Stimulated activated CD8-positive, alpha-beta memory T cell treated with anti-CD3 and anti-CD28 coated beads, Interleukin-2, amount 100 ng/mL, for 1 hour (primary cell): ENCODE measurements at places on chromosomes 2 and 18.

DNA sequence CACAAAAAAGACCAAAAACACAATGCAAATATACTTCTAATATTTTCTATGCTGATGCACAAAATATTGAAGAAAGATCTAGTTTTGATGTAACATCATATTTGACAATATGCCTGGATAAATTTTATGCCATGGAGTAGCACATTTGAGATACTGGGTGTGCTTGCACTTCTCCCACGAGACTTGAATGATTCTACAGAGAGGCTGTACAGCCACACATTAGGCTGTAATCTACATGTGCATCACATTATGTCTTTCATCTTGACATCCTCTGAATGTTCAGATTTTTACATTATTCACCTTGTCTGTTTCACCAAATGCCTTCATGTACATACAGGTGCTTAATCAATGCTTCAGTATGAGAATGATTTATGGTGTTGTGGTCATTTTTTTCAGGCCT lies 756.4 kb upstream of the CDH7 start:
- DNase-seq, result no peak

GRCh38 chr2:41737888-41738287 lies 309.9 kb upstream of the PKDCC start:
- DNase-seq, result no peak

GRCh38 chr2:138454761-138455160 lies 46.8 kb upstream of the SPOPL start:
- no peak for DNase-seq

DNA sequence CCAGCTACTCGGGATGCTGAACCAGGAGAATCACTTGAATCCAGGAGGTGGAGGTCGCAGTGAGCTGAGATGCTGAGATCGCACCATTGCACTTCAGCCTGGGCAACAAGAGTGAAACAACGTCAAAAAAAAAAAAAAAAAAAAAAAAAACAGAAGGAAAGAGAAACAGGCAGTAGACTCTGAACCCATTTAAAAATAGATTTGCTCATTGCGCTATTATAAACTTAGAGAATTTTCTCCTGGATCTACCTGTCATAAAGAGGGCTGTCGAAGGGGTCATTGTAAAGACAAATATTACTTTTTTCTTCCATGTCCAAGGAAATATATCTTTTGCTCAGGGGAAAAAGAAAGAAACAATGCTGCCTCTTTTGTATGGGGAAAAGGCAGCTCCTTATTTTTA lies 425.0 kb upstream of the ID2 start:
- DNase-seq, result no peak

DNA sequence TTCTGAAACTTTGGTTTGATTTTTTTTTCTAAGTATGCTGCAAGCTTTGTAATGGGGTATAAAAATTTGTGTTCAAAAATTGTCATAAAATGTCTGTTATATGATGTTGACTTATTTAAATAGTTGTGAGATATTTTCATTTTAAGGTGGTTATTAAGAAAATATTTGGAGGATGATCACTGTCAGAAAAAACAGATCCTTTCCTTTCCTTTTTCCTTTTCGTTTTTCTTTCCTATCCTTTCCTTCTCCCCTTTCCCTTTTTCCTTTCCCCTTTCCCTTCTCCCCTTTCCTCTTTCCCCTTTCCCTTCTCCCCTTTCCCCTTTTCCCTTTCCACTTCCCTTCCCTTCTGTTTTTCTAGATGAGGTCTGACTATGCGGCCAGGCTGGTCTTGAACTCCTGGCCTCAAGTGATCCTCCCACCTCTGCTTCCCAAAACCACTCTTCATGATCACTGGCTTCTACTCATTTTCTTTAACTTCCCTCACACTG lies 640.5 kb downstream of the PLCL1 start:
- DNase-seq, result no peak

GRCh38 chr2:14306268-14306861 lies 326.2 kb upstream of the LRATD1 start:
- no peak for DNase-seq

DNA sequence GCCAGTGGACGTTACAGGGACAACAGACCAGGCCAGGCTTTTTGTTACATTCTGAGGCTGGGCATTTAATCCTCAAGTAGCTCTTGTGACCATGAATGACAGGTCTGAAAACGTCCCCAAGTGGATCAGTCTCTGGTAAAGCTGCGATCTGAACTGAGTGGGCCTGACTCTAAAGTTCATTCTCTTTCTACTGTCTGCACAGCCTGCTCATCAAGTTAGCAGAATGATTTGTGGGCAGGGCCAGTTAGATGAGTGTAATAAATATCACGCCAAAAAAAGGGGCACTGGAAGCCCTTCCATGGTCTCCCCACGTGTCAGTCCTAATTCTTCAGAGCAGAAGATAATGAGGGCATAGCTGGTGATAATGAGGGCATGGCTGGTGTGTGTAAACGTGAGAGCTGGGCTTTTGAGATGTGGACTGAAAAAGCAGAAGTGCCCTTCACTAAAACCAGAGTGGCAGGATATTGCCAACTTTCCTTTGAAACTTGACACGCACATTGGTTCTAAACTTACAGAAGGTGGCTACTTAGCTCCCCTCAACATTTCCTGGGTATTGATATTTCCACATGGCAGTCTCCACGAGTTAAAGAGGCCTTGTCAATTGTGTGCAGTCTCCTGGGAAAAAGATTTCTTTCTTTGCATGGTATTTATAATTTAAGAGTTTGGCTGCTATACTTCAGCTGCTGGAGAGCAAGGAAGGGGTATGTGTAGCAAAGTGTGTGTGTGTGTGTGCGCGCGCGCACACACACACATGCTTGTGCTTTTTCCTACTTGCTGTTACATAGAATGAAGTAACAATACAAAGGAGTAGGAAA lies 72.7 kb upstream of the LYPD6B start:
- DNase-seq, result no peak

DNA sequence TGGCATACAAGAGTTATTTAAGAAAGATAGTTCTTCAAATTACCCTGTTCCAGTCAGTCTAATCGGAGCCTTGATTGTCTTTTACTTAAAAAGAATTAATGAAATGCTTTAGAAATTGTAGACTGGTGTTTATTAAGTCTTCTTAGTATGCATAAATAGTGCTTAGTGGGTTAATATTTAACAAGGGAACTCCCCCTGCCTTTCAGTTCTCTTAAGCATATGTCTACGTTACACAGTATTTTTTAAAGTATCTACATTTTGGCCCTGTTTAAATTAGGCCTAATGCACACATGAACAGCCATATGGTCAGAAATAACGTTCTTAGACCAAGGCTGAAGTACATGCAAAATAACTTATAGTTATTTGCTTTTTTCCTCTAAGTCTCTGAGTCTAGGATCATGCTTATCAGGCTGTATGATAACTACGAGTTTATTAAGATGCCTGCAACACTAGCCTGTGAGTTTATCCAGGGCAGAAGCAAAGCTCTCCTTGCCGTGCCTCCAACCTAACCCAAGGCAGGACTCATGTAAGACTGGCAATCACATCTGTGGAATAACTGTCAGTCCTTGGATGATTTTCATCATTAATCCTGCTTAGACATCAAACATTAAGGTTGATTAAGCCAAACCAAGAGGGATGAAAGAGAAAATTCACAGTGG lies 6.7 kb downstream of the BCL2 start:
- no peak for DNase-seq

DNA sequence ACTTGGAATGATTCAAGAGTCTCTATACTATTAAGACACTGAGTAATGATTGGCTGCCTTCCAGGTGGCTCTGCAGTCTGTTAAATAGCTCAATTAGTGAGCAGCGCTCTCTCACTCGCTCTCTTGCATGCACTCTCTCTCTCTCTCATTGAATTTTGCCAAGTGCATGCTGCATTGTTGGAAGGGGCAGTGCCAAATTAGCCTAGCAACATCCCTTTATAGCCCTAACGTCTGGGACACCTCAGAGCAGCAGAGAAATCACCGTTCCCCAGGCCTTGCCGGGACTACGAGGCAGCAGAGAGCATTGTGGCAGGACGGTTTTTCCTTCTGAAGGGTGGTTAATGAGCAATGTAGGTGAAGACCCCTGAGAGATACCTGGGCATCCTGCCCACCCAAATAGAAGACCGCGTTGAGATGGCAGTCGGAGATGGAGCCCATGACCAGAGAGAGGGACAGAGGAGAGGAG lies 447.6 kb upstream of the POU3F3 start:
- DNase-seq, result no peak

GRCh38 chr2:20357638-20358389 lies 7.2 kb upstream of the PUM2 start:
- DNase-seq, result no peak

- DNase-seq, result no peak
Measured at GRCh38 chr2:134611316-134611715, 107.5 kb downstream of the TMEM163 start.

DNA sequence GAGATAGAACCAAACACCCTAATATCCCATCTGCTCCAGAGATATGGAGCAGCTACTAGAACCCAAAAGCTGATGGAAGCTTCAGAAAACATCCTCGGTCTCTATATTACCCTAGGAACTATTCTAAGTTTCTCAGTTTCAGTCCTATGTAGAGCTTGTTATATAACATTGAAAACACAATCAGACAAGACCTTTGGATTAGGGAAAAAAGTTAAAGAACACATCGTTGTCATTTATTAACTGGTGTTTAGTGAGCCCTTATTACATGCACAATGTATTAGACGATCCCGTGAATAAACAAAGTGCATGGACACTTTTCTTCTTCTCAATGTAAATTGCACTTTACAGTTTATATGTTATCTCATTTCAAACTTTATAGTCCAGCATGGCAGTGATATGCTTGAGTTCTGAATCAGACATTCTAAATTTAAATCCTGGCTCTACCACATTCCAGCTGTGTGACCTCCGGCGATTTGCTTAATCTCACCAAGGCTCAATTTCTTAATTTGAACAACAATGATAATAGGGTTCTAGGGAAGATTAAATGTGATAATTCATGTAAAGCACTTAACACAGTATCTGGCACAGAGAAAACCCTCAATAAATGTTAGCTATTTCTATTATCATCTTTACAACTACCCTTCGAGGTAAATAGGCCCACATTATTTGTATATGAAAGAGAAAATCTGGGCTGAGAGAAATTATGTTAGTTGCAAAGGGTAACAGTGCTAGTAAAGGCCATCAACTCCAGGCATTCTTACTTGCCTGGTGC lies 83.6 kb upstream of the PIK3C3 start:
- DNase-seq, result no peak

DNA sequence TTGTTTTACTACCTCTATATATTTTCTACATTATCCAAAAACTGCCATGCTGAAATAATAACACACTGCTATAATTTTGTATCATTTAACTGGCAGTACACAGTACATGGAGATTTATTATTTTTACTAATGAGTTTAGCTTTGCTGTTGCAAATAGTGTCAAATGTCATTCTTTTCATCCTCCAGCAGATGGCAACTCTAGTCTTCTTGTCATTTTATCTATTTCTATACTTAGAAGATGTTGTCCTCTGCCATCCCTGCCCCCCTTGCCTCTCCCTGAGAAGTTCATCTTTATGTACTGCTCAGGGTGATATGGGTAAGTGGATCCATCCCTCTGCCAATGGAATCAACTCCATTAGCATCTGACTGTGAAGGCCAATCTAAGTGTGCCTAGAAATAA lies 21.7 kb upstream of the LRRTM1 start:
- DNase-seq, result no peak

- no peak for DNase-seq
Measured at GRCh38 chr2:65282477-65283053, 54.9 kb downstream of the ACTR2 start.

GRCh38 chr18:58375051-58375450 lies 253.8 kb downstream of the ALPK2 start:
- DNase-seq, result no peak
